NCI-H1048 (cell line): ENCODE measurements at places on chromosomes 12 and 14.

- DNase-seq = no peak
These were observed 33.0 kb downstream of the CDKL1 start for GRCh38 chr14:50363714-50364111.

- no peak for DNase-seq
These were observed 12.5 kb upstream of the MARK3 start for GRCh38 chr14:103372552-103373304.

DNA sequence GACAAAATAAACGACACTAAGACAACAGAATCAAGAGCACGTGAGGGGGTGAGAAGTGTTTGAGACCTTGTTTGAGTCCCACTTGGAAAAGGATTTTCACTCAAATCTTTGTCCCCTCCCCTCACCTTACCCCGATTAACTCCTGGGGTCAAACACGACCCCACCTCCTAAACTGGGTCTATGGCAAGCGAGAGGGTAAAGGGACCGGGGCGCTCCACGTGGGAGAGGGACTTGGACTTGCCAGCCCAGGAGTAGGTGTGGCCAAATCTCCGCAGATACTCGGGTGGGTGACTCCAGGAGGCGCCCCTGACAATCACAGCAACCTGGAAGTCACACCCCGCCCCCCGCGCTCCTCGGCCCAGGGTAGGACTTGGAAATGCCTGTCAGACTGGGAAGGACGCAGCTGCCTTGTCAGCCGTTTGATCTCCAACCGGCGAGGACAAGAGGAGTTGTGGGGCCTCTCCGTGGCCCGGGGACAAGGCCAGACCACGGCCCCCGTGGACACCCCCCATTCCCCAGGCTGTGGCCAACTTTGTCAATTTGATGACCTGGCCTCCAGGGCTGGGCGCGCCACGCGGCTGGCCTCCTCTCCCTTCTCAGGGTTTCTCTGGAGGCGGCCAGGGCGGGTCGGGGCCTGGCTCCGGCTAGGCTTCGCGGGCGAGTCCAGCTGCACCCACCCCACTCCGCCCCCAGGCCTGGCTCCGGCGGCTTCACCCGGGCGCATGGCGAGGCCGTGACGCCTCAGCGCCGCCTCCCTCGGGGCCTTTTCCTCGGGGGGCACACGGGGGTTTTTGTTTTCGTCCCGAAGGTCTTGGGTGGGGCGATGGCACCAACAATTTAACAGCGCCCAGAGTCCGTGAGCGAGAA is 1.1 kb upstream of the BCL11B start:
- DNase-seq = no peak

- DNase-seq = no peak
These were observed 42.6 kb downstream of the A2M start for GRCh38 chr12:9073076-9073475.

- no peak for DNase-seq
These were observed 5.4 kb downstream of the SDR39U1 start for GRCh38 chr14:24437020-24437735.
